Thyroid gland (tissue), 4 donors: ENCODE measurements at places on chromosomes 3 and 15. TPM values are rescaled to one million over a fixed set of nuclear protein-coding genes. Genes with fewer than 3 reads are reported as not detected.

- DNase-seq: no peak
These were observed 86.2 kb downstream of the TBC1D5 start for GRCh38 chr3:17656264-17656663.

DNA sequence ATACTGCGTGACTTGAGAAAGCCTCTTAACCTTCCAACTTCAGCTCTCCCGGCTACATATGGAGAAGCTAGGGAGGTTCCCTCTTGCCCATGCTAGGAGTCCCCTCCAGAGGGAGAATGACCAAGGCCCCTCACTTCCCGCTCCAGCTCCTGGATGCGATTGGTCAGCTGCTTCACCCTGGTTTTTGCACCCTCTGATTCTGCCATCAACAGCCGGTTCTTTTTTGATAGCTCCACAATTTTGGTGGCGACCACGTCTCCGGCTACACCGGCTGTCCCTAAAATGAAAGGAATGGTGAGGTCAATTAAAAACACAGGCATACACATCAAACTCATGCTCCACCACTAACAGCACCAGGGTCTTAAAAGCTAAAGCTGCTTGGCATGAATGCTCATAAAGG is 20.6 kb downstream of the CCDC13 start:
- DNase-seq: no peak

DNA sequence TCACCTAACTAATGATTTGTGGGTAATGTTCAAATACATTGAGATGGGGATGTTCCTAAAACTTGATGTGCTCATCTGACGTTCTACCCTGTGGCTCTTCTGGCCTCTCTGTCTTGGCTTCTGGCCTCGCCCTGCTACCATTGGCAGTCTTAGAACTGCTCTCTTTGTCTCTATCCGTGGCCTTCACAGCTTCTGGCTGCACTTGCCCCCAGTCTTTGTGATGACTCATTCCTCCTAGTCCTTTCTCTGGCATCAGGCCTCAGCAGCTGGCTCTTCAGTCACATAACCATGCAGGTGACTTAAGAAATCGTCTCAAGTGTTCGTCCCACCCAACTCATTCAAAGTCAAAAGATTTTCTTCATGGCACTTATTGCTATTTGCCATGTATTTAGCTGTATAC is 188.1 kb downstream of the BBX start:
- peak; percentile 61 for DNase-seq

DNA sequence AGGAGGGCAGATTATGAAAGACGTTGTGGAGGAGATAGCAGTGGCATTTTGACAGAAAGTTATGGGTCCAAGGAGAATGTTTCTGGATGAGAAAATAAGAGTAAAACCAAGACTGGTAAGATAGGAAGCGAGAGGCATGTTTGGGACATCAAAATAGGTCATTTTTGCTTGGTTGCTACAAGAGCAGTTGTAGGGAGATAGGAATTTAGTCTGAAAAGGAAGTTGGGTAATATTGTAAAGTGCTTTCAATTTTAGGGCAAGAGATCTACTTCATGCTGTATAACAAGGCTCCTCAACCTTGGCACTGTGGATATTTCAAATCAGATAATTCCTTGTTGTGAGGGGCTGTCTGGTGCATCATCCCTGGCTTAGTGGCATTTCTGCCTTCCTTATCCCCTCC is 118.0 kb upstream of the DPH6 start:
- no peak for DNase-seq

DNA sequence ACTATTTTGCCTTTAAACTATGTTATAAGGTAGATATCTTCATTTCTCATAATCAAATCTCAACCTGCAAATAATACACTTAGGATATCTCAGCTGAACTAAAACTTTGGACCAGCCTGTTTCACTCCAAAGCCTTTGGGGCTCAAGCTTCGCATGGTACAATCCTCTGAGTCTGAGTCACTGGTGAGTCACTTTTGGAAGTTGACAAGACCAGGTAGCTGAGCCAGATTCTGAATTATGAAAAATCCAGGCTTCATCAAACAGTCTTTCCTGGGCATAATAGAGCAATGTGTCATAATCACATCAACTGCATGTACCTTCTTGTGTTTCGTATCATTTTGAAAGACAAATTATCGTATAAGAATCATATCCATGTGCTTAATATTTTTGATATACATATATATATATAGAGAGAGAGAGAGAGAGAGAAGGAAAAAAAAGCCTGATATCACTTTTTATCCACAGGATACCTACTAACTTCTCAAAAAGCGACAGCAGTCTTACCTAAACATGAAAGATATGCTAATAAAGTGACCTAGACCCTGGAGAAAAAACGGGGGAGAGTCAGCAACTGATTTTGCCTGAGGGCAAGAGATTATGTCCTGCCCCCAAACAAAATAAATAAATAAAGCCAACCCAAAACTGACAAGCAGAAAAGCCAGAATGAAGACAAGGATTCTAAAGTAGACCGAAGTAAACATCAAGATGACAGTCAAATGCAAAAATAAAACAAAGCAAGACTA is 263.9 kb upstream of the TGFBR2 start:
- no peak for DNase-seq

GRCh38 chr15:52717924-52718323 is 38.7 kb upstream of the ATOSA start:
- DNase-seq: no peak

Gene SNTN
- not detected for total RNA-seq

- peak; percentile 67 for DNase-seq
These were observed 56.8 kb upstream of the INSYN1 start for GRCh38 chr15:73809728-73810501.

Gene MAP1A
- total RNA-seq: 12.4 TPM

DNA sequence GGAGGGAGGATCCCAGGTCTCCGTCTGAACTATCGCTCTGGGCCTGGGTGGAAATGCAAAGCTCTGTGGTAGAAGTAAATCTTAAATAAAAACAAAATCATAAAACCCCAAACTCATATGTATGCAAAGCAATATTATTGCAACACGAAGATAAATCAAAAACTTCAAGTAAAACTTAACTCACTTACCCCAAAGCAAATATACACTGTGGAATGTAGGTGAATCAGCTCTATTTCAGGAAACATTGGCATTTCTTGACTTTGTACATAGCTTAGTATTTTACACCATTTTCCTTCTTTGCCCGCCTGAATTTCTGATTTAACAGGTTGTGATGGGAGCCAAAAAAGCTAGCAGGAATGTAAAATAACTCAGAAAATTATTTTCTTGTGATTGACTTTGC is 126.2 kb downstream of the TPRG1 start:
- DNase-seq: no peak

DNA sequence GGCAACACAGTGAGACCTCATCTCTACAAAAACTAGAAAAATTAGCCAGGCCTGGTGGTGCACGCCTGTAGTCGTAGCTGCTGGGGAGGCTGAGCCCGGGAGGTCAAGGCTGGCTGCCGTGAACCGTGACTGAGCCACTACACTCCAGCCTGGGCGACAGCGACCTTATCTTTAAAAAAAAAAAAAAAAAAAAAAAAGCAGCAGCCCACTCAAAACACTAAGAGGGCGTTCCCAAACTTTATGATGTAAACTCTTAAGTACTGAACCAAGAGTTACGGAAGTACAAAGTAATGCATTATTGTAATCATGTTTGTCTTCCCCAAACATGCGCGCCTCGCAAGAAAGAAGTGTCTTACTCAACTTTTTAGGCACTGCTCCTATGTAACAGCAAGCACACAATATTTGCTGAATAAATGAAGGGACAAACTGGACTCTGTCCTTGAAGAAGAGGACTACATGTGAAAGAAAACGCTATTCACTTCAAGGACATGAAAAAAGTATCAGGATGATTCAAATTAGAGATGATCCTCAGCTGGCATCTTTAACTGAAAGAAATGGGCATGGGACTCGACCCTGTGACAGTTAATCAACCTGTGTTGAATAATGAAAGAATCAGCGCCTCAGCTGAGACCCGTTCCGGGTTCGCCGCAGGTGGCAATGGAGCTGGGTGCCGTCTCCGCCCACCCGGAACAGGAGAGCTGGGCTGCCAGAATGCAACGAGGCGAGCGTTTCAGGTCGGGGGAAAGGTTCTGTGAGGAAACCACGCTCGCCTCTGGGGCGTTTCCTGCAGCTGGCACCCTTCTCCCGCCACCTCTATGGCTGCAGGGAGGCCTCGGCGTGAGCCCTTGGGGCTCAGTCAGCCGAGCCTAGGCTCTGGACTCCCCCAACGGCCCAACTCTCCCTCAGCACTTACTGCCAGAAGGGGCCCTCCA is 718 bp downstream of the SPG11 start:
- DNase-seq: peak; percentile 87

DNA sequence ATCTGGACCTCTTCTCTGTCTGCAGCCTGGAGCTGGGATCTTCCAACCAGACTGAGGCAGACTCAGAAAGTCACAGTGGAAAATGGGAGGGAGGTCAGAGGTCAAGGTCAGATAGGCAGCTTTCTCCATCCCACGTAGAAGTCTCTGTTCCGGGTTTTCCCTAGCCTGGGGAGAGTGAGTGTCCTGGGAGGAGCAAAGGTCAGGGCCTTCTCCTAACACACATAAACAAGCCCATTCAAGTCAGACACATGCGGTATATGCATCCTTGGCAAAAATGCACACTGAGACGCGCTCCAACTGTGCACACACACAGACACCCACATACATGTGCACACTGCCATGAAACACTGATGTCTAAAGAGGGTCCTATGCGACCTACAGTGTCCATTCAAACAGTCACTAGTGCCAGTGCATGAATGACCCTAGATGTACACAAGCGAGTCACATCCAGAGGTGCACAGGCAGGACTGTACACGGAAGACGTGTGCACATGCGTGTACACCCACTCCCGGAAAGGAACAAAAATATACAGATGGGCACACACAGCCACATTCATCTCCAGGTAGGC is 681 bp downstream of the TWF2 start:
- no peak for DNase-seq

Gene KLHL40
- not detected for total RNA-seq

Gene CILP
- total RNA-seq: 3.1 TPM

Gene PRR20G
- not detected for total RNA-seq

Gene TNNC1
- total RNA-seq: 43.5 TPM

DNA sequence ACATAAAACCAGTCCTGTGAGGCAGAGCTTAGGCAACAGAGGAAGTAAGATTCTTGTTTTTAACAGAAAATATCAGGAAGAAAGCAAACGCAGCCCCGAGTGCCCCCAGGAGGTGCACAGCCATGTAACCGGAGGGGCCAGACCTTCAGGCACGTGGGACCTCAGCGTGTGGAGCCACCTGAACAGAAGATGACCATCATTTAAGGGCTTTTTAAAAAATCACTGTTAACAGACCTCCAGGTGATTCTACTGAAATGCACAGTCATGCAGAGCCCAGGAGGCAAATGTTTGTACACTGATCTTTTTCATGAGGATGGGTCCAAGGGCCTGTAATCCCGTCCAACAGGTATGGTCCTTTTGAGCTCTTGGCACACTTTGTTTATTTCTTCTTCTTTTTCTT is 38.8 kb downstream of the SPG21 start:
- peak; percentile 40 for DNase-seq

Gene CX3CR1
- 1.9 TPM for total RNA-seq

DNA sequence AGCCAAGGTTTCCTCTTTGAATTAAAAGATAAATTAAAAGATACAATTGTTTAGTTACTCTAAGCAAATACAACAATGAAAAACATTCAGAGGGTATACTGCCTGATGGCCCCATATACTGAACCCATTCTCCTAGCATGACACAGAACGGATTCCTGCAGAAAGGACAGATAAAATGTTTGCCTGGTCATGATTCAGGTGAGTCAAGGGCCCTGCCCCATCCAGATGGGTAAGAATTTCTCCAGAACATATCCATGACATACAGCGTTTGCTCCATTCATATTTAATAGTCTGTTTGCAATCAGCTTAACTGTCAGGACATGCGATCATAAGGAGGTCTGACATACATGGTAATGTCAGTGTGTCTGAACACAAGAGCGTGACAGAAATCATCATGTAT is 8.6 kb downstream of the TMEM41A start:
- DNase-seq: no peak

Gene GNAT1
- not detected for total RNA-seq

Gene ADAMTS17
- total RNA-seq: 5.7 TPM

DNA sequence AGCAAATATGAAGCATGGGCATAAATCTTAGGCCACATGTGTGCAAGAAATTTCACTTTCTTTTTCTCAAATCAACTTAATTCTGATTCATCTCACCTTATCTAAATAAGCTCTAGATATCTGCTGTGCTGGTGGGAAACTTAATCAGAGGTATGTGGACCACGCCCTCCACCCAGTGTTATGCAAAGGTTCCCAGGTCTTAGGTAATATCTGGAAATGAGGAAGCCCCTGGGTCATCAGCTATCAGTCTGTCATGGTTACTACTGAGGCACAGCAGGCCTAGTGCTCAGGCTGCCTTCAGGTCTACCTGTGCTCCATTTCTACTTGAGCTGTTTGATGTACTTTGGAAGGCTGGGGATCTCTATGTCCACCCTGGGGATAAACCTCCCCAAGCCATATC is 134.4 kb upstream of the KCNH8 start:
- no peak for DNase-seq

DNA sequence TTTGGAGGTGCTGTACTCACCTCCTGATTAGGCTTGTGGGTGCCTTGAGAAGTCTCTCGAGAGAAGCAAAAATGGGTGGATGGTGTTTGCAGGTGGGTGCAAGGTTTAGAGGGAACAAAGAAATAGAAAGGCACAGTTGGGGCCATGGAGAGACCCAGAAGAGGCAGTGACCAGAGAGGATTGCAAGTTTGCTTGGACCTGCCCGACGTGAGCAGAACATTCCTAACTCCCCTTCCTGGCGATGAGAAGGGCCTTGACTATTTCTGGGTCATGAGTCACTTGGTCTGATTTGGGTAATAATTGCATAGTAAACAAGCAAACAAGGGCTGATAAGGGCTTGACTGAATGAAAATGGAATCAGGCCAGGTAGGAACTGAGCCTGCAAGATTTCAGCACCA is 7.0 kb upstream of the CTSH start:
- no peak for DNase-seq

- no peak for DNase-seq
These were observed 31.1 kb downstream of the MME start for GRCh38 chr3:155110996-155111901.

DNA sequence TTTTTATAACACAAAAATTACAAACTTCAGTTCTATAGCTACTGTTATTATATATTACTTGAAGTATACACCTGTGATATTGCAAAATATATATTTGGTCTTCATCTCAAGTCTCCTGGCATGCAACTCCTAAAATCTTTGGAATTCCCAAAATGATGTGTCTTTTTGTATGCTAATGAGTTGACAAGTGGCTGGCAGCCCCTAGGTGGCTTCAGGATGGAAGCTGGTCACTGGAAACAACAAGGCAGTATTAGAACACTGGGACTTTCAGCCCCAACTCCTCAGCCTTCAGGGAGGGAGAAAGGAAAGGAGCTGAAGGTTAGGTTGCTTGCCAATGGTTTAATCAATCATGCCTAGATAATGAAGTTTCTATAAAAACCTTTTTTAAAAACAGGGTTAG is 112.0 kb downstream of the SCAPER start:
- no peak for DNase-seq

Gene CNTN4
- total RNA-seq: 72.3 TPM
